ENCODE measurements at places on chromosomes 1 and 21. TPM values are rescaled to one million over a fixed set of nuclear protein-coding genes. Genes with fewer than 3 reads are reported as not detected.

Gene BMP8B
- polyA plus RNA-seq = 3.1 TPM

DNA sequence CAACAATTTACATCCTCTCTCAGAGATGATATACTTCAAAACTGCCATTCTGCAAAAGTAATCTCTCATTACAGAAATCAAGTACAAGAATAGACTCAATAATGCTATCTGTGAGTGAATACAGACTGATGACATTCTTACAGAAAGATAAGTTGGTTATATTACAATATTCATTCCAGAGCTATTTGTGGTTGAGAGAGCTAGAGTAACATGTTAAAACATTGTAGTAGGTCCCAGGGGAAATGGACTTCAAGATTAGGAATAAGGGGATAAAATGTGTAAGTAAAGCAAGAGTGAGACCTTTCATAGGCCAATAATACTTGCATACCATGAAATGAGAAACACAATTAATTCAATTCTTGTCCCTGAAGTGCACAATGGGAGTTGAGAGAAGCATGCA is 1.5 kb downstream of the F13B start:
- no peak for DNase-seq

Gene FCRL5
- polyA plus RNA-seq = not detected

DNA sequence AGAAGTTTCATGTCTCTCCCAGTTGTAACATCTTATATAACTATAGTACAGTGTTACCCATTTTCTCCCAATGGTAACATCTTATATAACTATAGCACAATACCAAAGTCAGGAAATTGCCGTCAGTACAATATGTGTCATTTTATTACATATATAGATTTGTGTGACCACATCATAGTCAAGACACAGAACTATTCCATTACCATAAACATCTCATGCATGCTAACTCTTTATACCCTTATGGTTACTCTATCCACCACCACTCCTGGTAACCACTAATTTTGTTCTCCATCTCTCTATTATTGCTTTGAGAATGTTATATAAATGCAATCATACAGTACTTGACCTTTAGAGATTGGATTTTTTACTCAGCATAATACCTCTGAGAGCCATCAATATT is 120.7 kb downstream of the BACH1 start:
- DNase-seq = no peak

Gene TMEM240
- 2.1 TPM for polyA plus RNA-seq

Gene ADAM30
- not detected for polyA plus RNA-seq

GRCh38 chr1:162151900-162152829 is 82.7 kb downstream of the NOS1AP start:
- peak; percentile 74 for DNase-seq

- DNase-seq = peak; percentile 53
These were observed 2.1 kb downstream of the ETV3 start for GRCh38 chr1:157136133-157136532.

Gene SEC16B
- 9.1 TPM for polyA plus RNA-seq

DNA sequence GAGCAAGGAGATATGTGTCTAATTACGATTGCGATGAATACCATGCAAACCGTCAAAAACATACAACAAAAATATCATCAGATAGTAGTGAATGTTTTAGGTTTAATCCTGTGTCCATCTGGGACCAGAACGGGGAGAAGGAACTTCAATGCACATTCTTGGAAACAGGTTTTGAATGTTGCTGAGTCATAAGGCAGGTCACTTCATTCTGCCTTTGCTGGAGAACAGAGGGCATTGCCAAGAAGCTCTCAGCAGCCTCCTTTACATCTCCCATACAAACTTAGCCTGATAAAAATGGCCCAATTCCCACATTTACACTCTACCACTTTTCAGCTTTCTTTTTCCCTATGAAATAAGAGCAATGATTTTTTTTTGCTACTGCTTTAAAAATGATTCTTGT is 78.0 kb upstream of the KCNJ6 start:
- no peak for DNase-seq
